COR-L47 (cell line): ENCODE measurements at places on chromosomes 1 and 21.

GRCh38 chr1:168410464-168410863, 129.8 kb downstream of the TBX19 start:
- no peak for DNase-seq

DNA sequence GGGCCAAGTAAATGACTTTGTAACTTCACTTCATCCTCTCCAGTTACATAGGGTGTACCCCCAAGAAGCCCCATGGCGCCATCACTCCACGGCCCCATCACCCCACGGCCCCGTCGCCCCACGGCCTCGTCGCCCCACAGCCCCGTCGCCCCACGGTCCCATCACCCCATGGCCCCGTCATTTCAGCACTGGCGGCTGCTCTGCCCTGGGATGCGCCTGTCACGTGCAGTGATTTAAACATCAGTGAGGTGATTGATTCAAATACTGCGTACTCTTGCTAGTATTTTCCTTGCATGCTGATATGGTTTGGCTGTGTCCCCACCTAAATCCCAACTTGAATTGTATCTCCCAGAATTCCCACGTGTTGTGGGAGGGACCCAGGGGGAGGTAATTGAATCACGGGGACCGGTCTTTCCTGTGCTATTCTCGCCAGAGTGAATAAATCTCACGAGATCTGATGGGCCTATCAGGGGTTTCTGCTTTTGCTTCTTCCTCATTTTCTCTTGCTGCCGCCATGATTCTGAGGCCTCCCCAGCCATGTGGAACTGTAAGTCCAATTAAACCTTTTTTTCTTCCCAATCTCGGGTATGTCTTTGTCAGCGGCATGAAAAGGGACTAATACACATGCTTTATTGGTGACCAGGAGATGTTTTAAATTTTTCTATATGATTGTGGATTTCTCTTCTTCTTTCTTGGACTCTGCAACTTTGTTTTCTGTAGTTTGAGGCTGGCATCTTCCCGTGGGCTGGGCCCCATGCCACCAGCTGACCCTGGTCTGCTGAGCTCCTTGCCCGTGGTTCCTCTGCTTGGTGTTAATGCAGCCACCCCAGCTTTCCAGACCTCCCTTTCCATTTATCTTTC, 50.1 kb upstream of the PCBP3 start:
- no peak for DNase-seq

- DNase-seq, result no peak
These were observed 61.6 kb downstream of the HS2ST1 start for GRCh38 chr1:86975993-86976550.

- DNase-seq, result no peak
These were observed 47.2 kb downstream of the KLHDC7A start for GRCh38 chr1:18527921-18528320.

- DNase-seq, result no peak
These were observed 24.3 kb upstream of the EPS8L3 start for GRCh38 chr1:109787845-109788601.

- no peak for DNase-seq
These were observed 24.0 kb downstream of the TMEM53 start for GRCh38 chr1:44650159-44650831.

DNA sequence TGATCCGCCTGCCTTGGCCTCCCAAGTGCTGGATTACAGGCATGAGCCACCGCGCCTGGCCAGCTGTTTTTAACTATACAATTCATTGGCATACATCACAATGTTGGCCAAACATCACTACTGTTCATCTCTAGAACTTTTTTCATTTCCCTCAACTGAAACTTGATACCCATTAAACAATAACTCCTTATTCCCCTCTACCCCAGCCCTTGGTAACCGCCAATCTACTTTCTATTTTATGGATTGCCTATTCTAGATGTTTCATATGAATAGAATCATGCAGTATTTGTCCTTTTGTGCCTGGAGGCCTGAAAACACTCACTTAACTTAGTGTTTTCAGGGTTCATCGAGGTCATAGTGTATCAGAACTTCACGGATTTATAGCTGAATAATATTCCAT, 16.2 kb downstream of the BTF3L4 start:
- no peak for DNase-seq

GRCh38 chr1:219271818-219272535, 98.3 kb downstream of the LYPLAL1 start:
- peak; percentile 73 for DNase-seq

GRCh38 chr1:215600258-215600792, 33.2 kb downstream of the KCTD3 start:
- no peak for DNase-seq

GRCh38 chr1:84199257-84199656, 55.2 kb downstream of the PRKACB start:
- DNase-seq, result no peak
